ENCODE measurements at places on chromosomes 3 and 15.

DNA sequence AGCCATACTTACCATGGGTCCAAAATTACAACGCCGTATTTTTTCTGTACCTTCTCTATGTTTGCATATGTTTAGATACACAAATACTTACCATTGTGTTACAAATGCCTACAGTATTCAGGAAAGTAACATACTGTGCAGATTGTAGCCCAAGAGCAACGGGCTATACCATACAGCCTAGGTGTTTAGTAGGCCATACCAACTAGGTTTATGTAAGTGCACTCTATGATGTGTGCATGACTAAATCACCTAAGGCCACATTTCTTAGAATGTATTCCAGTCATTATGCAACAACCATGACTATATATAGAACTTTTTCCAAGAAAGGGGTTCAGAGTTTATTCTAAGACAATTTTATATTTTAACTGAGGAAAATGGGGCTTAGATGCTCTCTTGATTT, 411.7 kb downstream of the MAGI1 start:
- DNase-seq, result no peak

GRCh38 chr3:13235079-13235478, 161.8 kb upstream of the IQSEC1 start:
- DNase-seq, result peak; percentile 8

DNA sequence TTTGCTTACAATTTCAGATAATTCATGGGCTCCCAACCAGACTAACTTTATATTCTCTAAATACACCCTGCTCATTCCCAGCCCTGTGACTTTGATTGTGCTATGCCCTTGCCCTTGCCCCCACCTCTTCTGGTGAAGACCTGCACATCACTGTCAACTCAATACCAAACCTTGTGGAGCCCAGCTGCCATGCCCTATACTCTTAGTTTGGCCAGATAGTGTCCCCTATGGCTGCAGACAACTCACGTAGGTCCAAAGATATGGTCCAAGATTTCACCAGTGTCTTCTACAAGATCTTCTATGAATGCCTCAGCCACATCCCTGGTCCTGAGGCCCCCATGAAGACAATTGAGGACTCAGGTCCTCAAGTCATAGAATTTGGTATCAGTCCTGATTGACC, 118.3 kb upstream of the EIF1B start:
- DNase-seq, result no peak

GRCh38 chr3:183074261-183074660, 25.0 kb downstream of the MCCC1 start:
- no peak for DNase-seq

DNA sequence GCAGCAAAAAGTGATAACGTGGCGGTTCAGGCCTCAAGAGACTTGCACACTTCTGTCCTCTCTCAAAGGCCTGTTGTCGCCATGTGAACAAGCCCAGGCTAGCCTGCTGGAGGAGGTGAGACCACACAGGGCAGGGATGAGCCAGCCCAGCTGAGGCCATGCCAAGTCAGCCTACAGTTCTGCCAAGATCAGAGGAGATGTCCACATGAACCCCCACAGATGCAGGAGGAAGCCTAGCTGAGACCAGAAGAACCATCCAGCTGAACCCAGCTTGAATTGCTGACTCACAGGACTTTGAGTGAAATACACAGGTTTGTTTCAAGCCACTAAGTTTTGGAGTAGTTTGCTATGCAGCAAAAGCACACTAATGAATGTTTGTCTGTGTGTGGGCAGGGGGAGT, 50.3 kb upstream of the SEC13 start:
- DNase-seq, result no peak

DNA sequence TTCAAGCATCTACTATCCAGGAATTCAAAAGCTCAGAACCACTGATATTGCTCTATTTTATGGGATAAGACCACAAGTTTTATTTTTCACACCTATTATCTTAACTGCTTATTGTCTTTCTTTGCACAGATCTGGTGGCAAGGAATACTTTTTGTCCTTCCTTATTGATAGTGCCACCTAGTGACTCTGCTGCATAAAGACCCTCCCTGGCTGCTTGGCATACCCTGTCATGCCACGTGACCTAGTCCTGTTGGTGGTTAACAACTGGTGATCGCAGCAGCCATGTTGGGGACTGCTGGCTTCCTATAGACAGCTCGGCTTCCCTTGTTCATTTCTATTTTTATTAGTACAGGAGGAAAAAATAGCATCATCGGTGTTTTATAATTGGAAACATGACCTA, 236.3 kb downstream of the MEX3B start:
- DNase-seq, result peak; percentile 14

- DNase-seq, result no peak
Observed at GRCh38 chr3:192481638-192482037, 245.7 kb downstream of the FGF12 start.

Measured in activated CD4-positive, alpha-beta T cell treated with anti-CD3 and anti-CD28 coated beads, Interleukin-10, Interleukin-2, amounts not matched to agents 100 ng/mL and 50 ng/mL, durations not matched to agents 16 hours and 8 hours (primary cell).